Activated CD4-positive, alpha-beta T cell treated with anti-CD3 and anti-CD28 coated beads, Interleukin-2, amount 50 U/mL, for 4 hours (primary cell): ENCODE measurements at places on chromosomes 11 and 22.

GRCh38 chr11:15484398-15484797 is 369.7 kb downstream of the INSC start:
- no peak for DNase-seq

DNA sequence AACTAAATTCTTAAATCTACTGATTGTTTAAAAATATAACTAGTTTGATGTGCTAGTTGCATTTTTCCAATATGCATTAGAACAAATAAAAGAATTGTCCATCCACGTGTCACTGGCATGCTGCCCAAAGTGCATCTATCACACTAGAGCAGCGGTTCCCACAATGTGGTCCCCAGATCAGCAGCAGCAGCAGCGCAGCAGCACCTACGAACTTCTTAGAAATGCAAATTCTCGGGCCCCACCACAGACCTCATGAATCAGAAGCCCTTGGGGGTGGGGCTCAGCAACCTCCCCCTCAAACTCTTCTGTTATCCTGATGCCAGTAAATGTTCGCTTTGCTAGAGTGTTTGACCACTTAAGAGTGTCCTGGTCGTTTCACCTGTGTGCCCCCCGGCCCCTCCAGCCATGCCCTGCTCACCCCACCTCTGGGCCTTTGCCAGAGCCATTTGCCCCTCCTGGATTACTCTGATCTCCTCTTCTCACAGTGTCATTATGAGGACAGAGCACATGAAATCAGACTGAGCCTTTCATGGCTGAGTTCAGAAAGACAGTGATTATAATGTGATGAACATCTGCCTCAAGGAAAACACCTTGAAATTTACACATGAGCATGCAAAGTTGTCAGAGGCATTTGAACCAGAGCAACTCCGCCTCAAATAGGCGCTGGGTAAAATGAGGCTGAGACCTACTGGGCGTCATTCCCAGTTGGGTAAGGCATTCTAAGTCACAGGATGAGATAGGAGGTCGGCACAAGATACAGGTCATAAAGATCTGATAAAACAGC is 12.6 kb upstream of the VSIG10L2 start:
- DNase-seq, result no peak

GRCh38 chr11:62602141-62603071 is 741 bp upstream of the MTA2 start:
- DNase-seq, result no peak

DNA sequence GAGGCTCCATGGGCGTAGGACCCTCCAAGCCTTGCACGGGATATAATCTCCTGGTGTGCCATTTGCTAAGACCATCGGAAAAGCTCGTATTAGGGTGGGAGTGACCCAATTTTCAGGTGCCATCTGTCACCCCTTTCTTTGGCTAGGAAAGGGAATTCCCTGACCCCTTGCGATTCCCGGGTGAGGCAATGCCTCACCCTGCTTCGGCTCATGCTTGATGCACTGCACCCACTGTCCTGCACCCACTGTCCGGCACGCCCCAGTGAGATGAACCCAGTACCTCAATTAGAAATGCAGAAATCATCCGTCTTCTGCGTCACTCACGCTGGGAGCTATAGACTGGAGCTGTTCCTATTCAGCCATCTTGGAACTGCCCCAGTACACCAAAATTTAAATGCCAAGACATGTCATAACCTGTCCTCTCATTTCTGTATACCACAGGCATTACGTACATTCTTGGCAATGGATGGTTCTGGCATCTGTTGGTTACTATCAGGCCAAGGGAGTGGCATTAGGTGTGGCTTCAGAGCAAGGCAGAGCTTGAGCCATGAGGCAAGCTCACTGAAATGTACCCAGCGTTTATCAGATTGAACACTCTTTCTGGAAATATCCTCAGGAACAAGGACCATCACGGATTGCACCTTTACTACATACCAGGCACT is 95.4 kb upstream of the GALNT18 start:
- no peak for DNase-seq

- DNase-seq, result no peak
Measured at GRCh38 chr11:107251298-107251697, 206.3 kb downstream of the CWF19L2 start.

DNA sequence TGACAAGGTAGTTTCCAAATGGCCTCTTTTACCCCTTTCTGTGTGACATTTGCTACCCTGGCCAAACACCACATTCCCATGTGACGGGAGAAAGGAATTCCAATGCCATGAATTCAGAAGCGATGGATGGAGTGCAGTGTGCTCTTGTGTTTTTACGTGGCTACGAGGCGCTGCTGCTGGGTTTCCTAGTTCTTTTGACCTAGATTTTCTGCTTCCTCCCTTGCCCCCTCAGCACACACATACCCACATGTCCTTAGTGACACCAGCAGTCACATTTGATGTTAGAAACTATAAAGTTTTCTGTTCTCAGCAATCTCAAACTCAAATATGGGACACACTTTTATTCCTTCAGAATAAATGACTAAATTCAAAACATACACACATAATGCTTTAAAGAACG is 7.8 kb upstream of the TMA7B start:
- DNase-seq, result no peak

GRCh38 chr22:26593763-26594162 is 3.8 kb upstream of the TPST2 start:
- DNase-seq, result no peak

GRCh38 chr11:119780222-119780953 is 51.4 kb upstream of the NECTIN1 start:
- DNase-seq, result no peak

GRCh38 chr11:68569357-68569756 is 108.8 kb downstream of the PPP6R3 start:
- no peak for DNase-seq

GRCh38 chr22:28674121-28674563 is 5.5 kb downstream of the TTC28 start:
- no peak for DNase-seq

DNA sequence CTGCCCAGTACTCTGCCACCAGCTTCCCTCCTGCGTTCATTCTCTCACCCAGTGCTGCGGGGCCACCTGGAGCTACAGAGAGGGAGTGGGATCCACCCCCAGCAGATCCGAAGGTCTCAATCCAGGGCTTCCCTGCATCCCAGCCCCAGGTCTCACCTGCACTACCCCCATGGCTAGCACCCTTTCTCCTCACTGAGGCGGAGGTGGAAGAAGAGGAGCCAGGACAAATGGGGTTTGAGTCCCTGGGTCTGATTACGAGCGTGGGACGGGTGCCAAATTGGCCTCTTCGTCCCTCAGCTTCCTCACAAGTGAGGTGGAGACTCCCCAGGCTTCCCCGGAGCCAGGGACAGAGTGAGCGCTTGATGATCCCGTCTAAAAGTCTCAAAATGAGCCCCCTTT is 64.2 kb downstream of the NFAM1 start:
- no peak for DNase-seq

GRCh38 chr22:50727678-50728522 is 10.1 kb upstream of the ACR start:
- DNase-seq, result no peak

DNA sequence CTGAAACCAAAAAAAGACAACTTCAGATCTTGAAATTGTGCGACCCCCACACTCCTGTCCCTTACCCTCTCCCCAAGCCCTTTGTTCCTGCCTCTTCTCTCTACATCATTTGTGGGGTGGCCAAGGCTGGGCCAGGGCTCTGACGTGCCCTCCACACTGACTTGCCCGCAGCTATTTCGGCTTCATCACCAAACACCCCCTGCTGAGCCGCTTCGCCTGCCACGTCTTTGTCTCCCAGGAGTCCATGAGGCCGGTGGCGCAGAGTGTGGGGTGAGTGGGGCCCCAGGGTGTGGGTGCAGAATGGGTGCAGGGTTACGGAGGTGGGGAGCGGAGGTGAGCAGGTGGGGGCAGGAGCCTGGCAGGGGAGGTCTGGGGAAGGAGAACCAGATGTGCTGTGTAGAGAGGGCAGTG is 9.5 kb downstream of the MAPK8IP2 start:
- DNase-seq, result no peak

DNA sequence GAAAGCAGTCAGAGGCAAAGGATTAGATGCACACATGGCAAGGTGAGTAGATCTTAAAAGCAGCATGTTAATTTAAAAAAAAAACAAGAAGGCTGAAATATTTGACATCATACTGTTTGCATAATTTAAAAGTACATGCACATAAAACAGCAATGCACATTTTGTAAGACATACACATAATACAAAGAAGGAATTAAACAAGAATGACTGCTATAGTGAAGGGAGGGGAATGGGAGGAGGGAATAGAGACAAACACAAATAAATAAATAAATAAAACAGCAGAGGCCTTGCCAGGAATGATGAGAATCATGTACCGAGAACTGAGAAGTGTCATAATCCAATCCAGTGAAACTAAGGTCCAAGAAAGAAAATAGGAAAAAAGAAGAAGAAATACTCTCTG is 486.2 kb upstream of the API5 start:
- no peak for DNase-seq

- DNase-seq, result no peak
Measured at GRCh38 chr11:111978028-111978771, 41.1 kb downstream of the DIXDC1 start.

GRCh38 chr11:9139628-9140357 is 48.4 kb upstream of the SCUBE2 start:
- DNase-seq, result no peak

- no peak for DNase-seq
Measured at GRCh38 chr11:126361400-126361799, 5.9 kb downstream of the ST3GAL4 start.

DNA sequence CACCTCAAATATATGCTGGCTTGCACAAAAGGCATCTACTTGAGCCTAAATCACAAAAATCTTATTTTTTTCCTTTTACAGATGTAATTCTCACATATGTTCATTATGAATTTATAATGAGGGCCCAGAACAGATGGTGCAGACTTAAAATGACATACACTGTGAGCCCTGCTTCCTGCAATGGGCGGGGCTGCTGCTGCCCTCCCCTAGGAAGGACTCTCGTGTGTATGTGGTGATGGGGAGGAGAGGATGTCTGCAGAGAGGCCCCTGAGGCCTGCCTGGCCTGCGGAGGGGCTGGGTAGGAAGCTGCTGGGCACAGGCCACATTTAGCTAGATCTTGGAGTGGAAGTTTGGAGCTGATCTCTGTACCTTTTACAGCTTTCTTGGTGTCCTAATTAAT is 233.4 kb upstream of the KIRREL3 start:
- no peak for DNase-seq

- peak; percentile 8 for DNase-seq
Measured at GRCh38 chr11:131668500-131669400, 298.3 kb downstream of the NTM start.

DNA sequence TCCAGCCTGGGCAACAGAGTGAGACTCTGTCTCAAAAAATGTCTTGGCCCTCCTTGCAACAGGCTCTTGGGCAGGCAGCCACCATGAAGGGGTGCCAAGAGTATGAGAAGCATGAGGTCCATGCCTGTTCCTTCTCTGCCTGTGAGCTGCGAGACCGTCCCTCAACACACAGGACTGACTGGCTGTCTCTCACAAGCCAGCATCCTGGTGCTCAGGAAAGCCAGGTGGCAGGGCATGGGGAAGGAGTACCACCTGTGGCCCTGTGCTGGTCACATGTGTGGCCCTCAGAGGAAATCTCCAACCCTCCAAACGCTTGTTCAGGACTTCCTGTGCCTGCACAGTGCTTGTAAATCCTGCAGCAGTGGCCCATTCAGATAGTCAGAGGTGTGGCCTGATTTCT is 83.2 kb downstream of the ATXN10 start:
- no peak for DNase-seq

DNA sequence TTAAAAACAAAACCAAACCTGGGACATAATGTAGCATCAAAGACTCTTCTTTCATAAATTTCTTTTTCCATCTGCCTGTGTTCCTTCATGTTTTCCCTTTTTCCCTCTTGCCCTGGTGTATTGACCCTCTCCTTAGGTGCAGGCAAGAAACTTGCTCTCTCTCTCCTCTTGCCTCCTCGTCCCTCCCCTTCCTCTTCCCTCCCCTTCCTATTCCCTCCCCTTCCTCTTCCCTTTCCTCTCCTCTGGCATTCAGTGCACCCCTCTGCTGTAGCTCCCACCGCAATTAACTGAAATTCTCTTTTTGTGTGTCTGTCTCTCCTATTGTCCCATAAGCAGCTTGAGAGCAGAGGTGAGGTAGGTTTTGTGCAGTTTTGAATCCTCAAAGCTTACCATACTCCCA is 49.9 kb downstream of the CSF2RB start:
- DNase-seq, result no peak

DNA sequence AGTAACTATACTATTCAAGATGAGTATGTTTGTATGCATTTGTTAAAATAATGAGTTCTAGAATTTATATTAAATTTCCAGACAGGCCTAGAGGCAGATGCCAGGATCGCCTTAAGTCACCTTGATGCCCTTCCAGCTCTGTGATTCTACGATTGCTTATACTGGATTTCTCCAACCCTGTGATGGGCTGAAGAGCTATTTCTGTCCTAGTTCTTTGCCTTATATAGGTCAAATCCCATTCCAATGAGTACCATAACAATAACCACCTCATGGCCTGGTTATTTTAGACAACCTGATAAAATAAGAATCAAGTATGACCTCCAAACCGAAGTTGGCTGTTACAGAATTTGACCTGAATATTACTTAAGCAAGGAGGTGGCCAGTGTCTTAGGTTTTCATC is 79.8 kb upstream of the BLID start:
- no peak for DNase-seq

DNA sequence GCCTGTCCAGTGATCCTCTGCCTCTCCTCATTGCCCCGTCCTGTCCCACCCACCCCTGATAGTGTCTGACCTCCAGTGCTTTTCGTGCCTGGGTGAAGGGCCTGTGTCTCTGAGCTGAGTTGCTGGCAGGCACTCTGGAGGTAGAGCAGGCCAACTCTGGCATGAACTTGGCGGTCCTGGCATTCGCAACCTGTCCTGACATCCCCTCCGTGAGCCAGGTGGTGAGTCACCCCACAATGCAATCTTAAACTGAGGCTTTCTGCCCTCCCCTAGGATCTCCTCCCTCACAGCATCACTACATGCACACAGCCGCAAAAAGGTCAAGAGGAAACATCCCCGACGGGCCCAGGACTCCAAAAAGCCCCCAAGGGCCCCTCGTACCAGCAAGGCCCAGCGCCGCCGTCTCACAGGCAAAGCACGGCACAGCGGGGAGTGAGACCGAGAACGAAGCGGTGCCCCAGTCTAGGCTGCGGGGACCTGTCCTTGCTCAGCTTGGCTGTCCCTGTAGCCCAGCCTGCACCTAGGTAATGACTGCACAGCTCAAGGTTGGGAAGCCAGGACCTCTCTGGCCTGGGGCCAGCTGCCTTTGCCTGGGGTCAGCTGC is 4.9 kb downstream of the NOL12 start:
- DNase-seq, result no peak

GRCh38 chr11:69992026-69992425 is 86.1 kb upstream of the ANO1 start:
- no peak for DNase-seq

- DNase-seq, result no peak
Measured at GRCh38 chr11:130773244-130773820, 142.9 kb downstream of the SNX19 start.

GRCh38 chr11:35111161-35112055 is 27.6 kb upstream of the CD44 start:
- no peak for DNase-seq

DNA sequence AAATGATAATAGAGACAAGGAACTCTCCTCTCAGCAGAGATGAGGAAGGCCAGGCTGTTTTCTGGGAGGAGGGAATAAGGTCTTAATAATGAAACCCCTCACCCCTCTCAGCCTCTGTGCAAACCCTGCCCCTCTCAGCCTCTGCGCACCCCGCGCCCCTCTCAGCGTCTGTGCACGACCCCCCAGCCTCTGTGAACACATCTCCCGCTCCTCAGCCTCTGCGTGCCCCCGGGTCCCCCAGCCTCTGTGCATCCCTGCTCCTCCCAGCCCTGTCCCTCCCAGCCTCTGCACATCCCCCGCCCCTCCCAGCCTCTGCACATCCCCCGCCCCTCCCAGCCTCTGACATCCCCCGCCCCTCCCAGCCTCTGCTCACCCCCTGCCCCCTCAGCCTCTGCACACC is 837.8 kb downstream of the TBC1D22A start:
- DNase-seq, result no peak
